ENCODE measurements at places on chromosomes 7 and 10.
A peak's percentile ranks its signal among the peaks of the same experiment; 100 is the strongest.

GRCh38 chr7:90244565-90244908 is 437 bp upstream of the CFAP69 start:
- no peak for DNase-seq

DNA sequence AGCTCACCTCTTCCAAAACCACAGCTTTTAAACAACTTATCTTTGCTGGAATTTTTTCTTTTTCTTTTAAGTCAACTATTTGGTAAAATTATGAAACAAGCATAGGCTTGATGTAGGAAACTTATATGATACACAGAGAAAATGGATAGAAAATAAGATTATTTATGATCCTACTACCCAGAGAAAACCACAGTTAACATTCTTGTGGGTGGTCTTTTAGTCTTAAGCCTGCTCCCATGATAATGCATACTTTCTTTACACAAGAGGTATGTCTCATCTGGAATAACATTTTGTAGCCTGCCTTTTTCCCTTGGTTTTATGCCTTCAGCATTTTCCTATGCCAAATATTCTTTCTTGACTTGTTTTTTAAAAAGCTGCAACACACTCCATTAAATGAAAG is 21.4 kb downstream of the PLPP4 start:
- no peak for DNase-seq

- DNase-seq, result no peak
Measured at GRCh38 chr10:111707076-111707475, 476.5 kb downstream of the GPAM start.

GRCh38 chr10:23432166-23432565 is 6.7 kb upstream of the OTUD1 start:
- peak; percentile 37 for DNase-seq

GRCh38 chr10:107548301-107548700 is 383.8 kb upstream of the SORCS1 start:
- DNase-seq, result no peak

Measured in CD4-positive, alpha-beta T cell treated with Interleukin-15 for 1 hour (primary cell).